ENCODE measurements at places on chromosomes 16 and 17.

GRCh38 chr16:11354733-11355574 is 9.7 kb downstream of the RMI2 start:
- peak; percentile 70 for DNase-seq

DNA sequence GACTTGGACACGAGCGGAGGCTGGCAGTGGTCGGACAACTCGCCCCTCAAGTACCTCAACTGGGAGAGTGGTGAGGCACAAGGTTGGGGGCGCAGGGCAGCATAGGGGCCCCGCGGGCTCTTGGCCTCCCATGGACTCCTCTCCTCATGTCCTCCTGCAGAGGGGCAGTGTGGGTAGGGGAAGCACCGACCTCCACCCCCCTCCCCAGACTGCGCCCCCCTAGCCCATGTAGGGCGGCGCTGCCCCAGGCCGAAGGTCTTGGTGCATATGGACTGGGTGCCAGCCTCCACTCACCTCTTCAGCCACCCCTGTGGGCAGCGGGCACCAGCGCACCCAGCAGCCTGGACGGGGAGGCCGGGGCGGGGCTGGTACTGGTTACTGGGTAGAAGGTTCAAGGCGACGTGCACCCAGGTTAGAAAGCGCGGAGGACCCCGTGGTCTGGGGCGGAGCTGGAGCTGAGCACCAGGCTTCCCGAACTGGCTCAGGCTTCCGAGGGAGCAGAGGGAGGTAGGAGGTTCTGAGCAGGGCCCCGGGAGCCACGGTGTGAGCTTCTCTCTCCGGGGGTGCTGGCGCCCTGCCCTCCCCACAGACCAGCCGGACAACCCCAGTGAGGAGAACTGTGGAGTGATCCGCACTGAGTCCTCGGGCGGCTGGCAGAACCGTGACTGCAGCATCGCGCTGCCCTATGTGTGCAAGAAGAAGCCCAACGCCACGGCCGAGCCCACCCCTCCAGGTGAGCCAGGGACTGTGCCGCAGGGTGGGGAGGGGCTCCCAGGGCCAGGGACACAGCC is 39.5 kb downstream of the MRC2 start:
- DNase-seq: no peak

DNA sequence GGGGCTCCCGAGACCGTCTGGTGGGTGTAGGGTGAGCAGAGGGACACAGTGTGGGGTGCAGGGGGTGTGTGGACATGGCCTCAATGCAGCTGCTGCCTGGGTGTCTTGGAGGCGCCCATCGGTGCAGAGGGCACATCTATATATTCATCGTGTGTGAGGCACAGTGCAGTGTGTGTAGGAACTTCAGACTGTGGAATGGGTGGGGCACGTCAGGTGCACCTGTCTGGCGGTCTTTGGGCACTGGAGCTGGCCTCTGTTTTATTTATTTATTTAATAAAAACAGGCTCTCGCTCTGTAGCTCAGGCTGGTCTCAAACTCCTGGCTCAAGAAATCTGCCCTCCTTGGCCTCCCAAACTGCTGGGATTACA is 16.8 kb downstream of the LASP1 start:
- no peak for DNase-seq

DNA sequence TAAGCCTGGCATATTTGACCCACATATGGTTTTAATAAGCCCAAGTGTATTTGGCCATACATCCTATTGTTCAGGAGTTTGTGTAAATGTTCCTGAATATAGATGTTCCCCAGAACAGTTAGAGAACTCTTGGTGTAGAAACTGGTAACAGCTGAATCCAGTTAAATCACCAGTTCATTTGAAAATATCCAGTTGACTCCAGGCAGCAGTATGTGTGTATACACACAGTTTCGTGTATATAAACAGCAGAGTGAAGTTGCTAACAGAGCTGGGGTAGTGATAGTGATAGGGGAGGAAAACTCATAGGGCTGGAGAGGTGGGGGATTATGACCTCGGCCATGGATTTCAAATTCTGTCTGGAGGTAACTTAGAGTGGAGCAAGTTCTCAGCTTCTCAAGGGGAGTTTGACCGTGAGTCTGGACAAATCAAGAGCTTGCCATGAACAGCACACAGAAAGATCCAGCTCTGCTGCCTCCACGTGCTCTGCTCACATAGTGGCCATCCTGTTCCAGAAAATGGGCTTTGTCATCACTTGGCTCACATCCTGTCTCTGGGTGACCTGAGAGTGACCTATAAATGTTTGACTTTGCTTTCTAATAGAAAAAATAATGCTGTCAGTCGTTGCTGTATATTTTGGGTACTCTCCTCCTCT is 30.6 kb upstream of the MMD start:
- no peak for DNase-seq

- no peak for DNase-seq
Measured at GRCh38 chr17:77459018-77459755, 318.4 kb downstream of the SEC14L1 start.

DNA sequence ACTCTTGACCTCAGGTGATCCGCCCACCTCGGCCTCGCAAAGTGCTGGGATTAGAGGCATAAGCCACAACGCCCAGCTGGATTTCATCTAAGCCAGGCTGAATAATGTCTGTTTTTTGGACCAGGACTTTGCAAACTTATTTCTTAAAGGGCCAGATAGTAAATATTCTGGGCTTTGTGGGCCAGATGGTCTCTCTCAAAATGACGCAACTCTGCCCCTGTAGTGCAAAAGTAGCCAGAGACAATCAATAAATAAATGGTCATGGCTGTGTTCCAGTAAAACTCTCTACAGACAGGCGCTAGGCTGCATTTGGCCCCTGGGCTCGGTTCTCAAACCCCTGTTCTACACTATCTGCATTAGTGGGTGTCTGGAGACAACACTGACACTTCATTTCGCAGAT is 121.9 kb upstream of the CDH13 start:
- DNase-seq: no peak

GRCh38 chr17:55351226-55351625 is 70.4 kb downstream of the MMD start:
- no peak for DNase-seq

GRCh38 chr16:11032000-11032921 is 87.9 kb downstream of the CLEC16A start:
- DNase-seq: no peak

GRCh38 chr17:69407759-69408158 is 6.7 kb upstream of the MAP2K6 start:
- DNase-seq: no peak

GRCh38 chr16:314795-315299 is 31.9 kb downstream of the PDIA2 start:
- no peak for DNase-seq

GRCh38 chr17:17063546-17064122 is 21.4 kb downstream of the MPRIP start:
- peak; percentile 12 for DNase-seq

DNA sequence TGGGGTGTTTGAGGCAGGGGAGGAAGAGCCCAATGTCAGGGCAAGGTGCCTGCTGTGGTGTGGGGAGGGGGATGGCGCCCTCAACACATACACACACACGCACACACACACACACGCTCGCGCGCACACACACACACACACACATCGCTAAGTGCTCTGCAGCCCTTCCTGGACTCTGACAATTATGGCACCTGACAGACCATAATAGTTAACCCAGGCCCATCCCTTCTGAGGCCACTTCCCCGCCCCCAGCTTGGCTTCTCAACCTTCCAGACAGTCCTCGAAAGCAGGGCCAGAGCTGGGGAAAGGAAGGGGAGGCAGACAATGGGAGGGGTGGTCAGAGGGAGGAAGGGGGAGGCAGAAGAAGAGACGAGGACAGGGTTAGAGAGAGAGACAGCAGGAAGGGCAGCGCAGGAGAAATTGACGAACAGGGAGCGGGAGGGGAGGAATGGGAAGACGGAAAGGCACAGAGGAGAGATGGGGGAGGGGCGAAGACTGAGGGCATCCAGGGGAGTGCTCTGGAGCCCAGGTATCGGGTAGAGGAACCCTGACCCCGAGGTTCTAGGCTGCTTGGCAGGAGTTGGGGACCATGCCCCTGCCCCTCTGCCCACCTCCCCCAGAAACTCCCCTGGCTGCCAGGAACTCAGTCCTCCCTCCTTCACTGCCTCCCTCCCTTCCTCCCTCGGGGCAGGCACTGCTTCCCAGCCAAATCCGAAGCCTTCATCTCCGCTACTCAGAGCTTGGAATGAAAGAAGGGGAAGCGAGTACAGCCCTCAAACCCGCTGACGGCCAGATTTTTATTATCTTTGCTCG is 4.0 kb downstream of the SRCIN1 start:
- DNase-seq: no peak

- peak; percentile 75 for DNase-seq
Measured at GRCh38 chr17:75843577-75844529, at the start of gene UNC13D. UNC13D (minus strand) TSS chr17:75844404; CDS start chr17:75844337, 67 bp downstream.

GRCh38 chr17:58747674-58748073 is 8.0 kb upstream of the PPM1E start:
- no peak for DNase-seq

DNA sequence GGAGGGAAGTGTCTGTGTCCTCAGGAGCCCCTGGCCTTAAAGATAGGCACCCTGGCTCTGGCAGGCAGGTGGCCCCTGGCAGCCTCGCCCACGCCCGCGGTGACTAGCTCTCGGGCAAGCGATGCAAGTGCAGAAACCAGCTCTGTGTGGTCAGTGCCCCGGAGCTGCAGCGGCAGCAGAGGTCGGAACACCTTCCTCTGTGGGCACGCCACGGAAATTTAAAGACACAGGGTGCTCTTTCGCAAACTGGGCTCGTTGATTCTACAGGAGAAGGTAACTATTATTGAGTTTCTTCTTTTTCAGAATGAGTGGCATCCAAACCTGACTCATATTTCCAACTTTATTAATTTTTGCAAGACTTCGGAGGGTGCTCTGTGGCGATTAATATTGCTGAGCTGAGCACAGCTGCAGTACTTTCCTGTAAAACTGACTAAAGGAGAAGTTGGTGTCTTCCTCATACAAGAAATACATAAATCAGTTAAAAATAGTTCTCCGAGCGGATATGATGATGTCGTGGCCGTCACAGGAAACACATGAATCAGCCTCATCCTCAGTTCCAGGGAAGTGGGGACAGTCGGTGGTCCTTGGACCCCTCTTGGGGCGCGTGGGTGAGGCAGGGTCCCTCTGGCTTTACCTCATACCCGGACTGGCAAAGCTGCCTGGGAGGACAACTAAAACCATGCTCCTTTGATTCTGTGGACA is 120.2 kb downstream of the METRNL start:
- DNase-seq: peak; percentile 51

DNA sequence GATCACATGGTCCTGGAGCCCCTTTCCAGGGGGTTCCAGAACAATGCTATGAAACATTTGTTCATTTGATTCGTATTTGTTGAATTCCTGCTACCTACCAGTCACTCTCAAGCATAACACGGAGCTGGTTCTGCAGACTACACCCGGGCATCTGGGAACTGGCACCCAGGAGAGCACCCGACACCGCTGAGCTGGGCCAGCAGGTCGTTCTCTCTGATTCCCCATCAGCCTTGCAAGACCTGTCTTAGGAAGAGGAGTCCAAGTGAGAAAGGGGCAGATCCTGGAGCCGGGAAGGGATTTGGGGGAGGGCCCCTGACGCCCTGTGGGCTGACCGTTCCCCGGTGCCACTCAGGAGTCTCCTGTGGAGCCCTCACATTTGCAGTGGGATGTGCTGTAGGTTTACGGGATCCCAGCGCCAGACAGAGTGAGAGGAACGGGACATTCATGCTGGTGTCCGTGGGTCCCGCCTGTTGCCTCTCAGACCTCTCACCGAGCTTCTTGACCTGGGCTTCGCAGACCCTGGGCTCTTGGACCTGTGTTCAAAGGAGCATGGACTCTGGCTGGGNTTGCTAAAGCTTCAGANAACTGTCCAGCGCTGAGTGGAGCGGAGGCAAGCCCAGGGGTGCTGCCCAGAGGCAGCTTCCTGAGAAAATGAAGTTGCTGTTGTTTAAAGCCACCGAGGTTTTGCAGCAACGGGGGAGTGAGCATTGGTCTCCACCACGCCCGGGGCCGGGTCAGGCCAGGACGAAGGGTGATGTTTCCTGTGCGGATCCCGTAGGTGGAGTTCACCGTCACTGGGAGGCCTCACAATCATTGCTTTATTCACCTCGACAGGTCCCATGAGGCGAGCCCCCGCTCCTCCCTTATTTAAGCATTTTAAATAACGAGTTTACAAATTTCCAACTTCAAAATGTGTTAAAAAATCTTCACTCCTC is 49.2 kb downstream of the METRNL start:
- DNase-seq: no peak

GRCh38 chr17:78305801-78306200 is 54.1 kb downstream of the SOCS3 start:
- DNase-seq: no peak

DNA sequence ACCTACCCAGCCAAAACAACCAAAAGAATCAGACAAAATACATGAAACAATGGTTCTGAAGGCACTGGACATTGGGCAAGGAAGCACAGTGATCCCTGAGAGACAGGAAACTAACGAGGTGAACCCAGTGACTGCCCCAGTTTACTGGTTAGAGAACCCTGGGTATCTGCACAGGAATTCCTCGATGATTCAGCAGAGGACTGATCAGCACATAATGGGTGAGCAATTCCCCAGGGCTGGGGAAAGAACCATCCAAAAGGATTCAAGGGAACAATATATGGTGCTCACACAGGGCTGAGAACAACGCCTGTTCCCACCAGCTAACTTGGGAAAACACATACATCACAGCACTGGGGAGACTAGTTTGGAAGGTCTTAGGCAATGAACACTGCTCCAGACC is 167.2 kb downstream of the PARN start:
- DNase-seq: no peak

DNA sequence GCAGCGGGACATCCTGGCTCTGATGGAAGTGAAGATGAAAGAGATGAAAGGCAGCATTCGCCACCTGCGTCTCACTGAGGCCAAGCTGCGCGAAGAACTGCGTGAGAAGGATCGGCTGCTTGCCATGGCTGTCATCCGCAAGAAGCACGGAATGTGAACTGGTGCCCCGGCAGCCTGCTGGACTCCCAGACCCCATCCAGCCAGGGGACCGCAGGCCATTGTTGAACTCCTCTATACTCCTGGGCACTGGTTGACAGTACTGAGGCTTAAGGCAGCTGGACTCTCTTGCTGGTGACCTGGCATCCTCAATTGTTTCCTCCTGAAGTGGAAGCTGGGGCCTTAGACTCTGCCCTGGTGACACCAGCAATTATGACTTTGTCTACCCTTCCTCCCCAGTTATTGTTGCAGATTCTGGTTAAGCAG is 1.2 kb downstream of the THAP11 start:
- DNase-seq: no peak

DNA sequence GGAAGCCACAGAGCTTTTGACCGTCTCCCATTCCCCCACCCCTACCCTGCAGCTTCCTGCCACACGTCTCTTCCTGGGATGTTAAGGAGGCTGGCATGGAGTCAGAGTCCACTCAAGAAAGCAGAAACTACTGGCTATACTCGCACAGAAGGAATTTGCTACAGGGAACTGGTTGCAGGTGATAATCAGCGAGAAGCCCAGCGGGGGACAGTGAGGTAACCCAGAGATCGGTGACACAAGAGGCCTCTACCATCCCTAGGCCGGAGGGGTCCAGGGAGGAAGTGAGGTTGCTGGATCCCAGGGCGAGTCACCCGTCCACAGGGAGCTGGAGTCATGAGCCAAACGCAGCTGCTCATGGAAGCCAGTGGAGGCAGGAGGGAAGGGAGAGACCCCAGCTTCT is 93.7 kb downstream of the SDK2 start:
- DNase-seq: no peak

All from CD4-positive, alpha-beta T cell treated with Interleukin-12 subunit alpha and Interleukin-12 subunit beta, for 1 hour (primary cell).